ENCODE measurements at places on chromosomes 6 and 20. TPM values are rescaled to one million over a fixed set of nuclear protein-coding genes. Genes with fewer than 3 reads are reported as not detected.

Gene PDCD2
- 58.4 TPM for total RNA-seq

Gene SLC22A1
- 4.5 TPM for total RNA-seq

Gene C6orf58
- total RNA-seq, result not detected

Gene CD109
- 0.88 TPM for total RNA-seq

DNA sequence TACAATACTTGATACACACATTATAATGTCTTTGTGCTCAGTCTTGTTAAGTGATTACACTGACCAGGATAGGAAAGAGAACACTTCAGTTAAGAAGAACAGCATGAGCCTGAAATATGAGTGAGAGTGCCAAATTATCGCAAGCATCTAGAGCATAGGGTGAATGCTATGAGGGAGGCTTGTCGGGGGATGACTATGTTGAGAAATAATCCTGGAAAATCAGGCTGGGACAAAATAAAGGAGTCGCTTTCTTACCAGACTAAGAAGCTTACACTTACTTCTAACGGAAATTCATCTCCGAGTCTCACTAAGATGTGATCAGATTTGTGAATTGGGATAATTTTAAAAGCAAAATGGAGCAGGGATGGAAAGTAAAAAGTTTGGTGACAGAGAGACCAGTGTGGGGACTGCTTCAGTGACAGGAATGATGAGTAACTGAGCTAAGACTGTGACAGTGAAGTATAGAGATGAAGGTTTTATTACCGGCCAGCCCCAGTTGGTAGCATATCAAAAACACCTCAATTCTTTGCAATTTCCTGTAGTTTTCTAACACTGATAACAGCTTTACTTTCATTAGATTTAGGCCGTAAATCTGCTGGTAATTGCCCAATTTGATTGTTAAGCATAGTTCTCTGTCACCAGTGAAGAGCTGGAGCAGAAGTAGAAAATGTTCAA, 48.4 kb upstream of the DEFB112 start:
- no peak for DNase-seq
- H3K27me3 ChIP-seq, result no peaks in the 10 kb centered on the region
- no peak overlapping the region for H3K27ac ChIP-seq

GRCh38 chr6:159267165-159267564, 98.0 kb downstream of the FNDC1 start:
- DNase-seq, result peak; percentile 12
- no peak overlapping the region for H3K27ac ChIP-seq
- H3K36me3 ChIP-seq, result no peaks in the 10 kb centered on the region
- H3K4me1 ChIP-seq, result no peaks in the 10 kb centered on the region
- no peaks in the 10 kb centered on the region for H3K27me3 ChIP-seq
- H3K4me3 ChIP-seq, result no peak overlapping the region

GRCh38 chr6:105609375-105609991, 206.6 kb upstream of the PREP start:
- no peaks in the 10 kb centered on the region for H3K27me3 ChIP-seq
- DNase-seq, result no peak
- H3K36me3 ChIP-seq, result no peaks in the 10 kb centered on the region

GRCh38 chr6:39184906-39185580, 44.2 kb downstream of the KCNK5 start:
- H3K36me3 ChIP-seq, result no peaks in the 10 kb centered on the region
- H3K27me3 ChIP-seq, result no peaks in the 10 kb centered on the region
- no peak for DNase-seq
- H3K4me3 ChIP-seq, result no peak overlapping the region

- H3K4me1 ChIP-seq, result no peaks in the 10 kb centered on the region
- peaks cover 2% of the 10 kb centered on the region for H3K27me3 ChIP-seq
Measured at GRCh38 chr6:56243518-56244070, 3.8 kb downstream of the COL21A1 start.

DNA sequence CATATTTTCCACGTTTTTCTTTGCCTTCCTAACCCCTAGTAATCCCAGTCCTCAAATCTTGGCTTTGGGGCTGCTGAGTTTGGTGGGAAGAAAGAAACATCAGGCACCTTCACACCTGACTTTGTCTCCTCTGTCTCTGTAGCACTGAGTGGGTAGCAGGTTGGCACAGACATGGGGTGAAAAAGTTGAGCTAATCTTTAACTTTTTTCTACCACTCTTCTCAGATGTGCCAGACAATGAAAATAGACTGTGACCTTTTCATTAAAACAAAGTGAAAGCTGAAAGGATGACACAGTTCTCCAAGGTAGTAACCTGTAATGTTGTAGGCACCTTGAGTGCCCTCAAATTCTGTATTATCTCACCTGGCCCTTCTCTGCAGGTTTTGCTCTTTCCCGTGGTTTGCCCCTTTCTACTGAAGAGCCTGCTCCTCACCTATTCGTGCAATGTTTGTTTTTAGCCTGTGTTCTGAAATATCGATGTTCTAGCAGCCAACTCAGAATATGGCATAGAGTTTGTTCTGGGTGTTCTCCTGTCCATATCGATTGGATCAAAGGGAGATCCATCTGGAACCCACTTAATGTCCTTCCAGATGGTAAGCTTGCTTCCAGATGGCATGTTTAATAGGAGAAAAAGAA, 57.8 kb upstream of the ATXN1 start:
- H3K36me3 ChIP-seq, result no peaks in the 10 kb centered on the region
- H3K4me1 ChIP-seq, result no peaks in the 10 kb centered on the region
- no peaks in the 10 kb centered on the region for H3K27me3 ChIP-seq
- no peak for DNase-seq
- H3K27ac ChIP-seq, result no peak overlapping the region

DNA sequence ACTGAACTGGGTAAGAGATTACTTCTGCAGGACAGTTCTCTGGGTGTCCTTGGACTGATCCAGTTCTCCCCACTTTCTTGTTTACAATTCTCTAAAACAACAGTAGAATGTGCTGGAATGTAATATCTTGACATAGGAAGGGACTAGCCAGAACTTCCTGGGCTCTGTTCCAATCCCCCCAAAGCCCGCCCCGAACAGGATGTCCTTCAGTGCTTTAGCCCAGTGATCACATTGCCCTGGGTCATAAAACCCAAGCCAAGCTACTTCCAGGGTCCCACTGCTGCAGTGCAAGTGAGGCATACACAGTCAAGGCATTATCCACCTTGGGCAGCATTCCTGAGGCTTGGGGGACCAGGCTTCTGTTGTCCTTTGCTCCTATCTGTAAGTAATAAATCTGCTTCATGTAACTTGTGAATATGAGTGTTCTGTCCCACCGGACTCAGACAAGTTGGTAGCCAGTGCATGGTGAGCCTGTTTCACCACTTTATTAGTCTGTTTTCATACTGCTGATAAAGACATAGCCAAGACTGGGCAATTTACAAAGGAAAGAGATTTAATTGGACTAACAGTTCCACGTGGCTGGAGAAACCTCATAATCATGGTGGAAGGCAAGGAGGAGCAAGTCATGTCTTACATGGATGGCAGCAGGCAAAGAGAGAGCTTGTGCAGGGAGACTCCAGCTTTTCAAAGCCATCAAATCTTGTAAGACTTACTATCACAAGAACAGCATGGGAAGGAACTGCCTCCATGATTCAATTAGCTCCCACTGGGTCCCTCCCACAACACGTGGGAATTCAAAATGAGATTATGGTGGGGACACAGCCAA, 23.5 kb downstream of the FITM2 start:
- no peak overlapping the region for H3K4me3 ChIP-seq
- no peak overlapping the region for H3K27ac ChIP-seq
- no peaks in the 10 kb centered on the region for H3K36me3 ChIP-seq
- no peaks in the 10 kb centered on the region for H3K4me1 ChIP-seq
- DNase-seq, result no peak

DNA sequence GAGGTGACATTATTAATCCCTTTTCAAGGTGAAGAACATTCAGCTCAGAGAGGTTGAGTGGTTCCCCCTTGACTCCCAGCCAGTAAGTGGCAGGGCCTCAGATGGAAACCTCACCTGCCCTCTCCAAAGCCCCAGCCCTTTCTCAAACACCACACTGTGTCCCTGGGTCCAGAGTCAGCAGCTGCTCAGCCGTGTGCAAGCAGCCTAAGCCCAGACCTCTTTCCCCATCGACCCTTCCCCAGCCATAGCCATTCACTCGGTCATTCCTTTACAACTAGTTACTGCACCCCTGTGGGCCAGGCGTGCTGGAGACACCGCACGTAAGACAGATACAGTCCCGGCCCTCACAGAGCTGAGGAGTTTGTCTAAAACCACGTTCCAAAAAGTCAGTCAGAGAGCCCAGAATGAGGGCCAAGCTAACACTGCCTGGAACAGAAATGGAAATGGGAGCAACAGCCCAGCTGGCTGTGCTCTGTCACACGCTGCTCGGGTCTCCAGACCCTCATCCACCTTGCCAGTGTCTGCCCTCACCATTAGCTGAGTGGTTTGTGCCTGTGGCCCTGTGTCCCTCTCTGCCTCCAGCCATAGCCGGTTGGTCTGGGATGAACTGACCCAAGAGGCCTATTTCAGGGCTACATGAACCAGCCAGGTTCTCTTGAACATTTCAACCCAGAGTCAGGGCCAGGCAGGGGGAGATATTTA, 29.6 kb downstream of the ZC3H12D start:
- no peak overlapping the region for H3K27ac ChIP-seq
- no peak overlapping the region for H3K4me3 ChIP-seq
- peaks cover 7% of the 10 kb centered on the region for H3K36me3 ChIP-seq
- peaks cover 5% of the 10 kb centered on the region for H3K4me1 ChIP-seq

GRCh38 chr6:36563237-36563927, 16.1 kb upstream of the STK38 start:
- no peak overlapping the region for H3K27ac ChIP-seq
- H3K4me3 ChIP-seq, result no peak overlapping the region
- no peak for DNase-seq
- no peaks in the 10 kb centered on the region for H3K4me1 ChIP-seq

- H3K27me3 ChIP-seq, result no peaks in the 10 kb centered on the region
- H3K27ac ChIP-seq, result no peak overlapping the region
Measured at GRCh38 chr20:21172626-21173025, 46.7 kb downstream of the KIZ start.

GRCh38 chr6:122788663-122789181, 336 bp upstream of the SMPDL3A start:
- no peaks in the 10 kb centered on the region for H3K36me3 ChIP-seq
- H3K4me3 ChIP-seq, result peak overlapping the region; percentile 38
- peaks cover 10% of the 10 kb centered on the region for H3K4me1 ChIP-seq
- DNase-seq, result no peak
